ENCODE measurements at places on chromosomes 2 and 18.

- DNase-seq = no peak
Observed at GRCh38 chr2:86786001-86786536, 4.6 kb downstream of the CD8A start.

DNA sequence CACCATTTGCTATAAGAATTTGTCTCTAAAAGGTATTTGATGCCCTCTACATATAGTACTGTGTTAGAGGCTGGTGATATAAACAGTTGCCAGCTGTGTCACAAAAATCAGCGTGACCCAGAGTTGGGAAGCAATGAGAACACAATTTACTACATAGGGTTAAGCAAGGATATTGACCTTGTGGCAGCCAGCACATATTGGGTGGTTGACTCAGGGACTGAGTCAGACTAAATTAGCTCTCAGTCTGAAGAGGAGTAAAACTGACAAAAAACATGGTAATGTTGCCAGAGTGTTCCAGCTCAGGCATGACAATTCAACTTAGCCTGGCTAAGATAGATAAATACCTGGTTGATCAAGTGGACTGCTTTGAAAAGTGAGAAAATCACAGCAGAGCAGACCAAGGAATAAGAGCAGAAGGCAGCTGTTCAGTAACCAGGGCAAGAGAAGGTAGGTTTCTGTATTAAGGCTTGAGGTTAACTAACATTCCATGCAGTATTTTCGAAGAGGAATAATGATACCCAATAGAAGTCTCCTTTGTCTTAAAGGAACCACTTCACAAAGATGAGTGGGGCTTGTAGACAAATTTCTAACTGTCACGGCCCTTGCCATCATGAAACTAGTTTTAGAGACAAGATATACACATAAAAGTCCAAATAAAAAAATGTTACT is 108.2 kb upstream of the ERBB4 start:
- DNase-seq = no peak

DNA sequence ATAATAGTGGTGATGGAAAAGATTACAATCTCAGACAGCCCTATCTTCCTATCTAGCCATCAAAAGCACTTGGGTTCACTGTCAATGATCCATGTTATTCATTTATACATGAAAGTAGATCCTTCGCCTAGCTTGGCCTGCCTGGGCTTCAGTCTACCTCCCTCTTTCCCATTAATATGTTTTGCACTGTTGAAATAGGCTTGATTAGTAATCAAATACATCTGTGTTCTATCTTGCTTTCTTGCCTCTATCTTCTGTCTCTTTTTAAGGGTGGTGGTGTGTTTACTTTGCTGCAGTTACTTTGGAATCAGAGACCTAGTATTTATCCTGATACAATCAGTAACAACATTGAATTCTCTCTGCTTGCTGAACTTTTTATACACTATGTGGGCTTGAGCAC is 521.2 kb downstream of the TNS1 start:
- DNase-seq = no peak

- DNase-seq = no peak
Observed at GRCh38 chr2:50754514-50754913, 277.4 kb downstream of the NRXN1 start.

- no peak for DNase-seq
Observed at GRCh38 chr2:73292906-73293533, 328 bp downstream of the EGR4 start.

DNA sequence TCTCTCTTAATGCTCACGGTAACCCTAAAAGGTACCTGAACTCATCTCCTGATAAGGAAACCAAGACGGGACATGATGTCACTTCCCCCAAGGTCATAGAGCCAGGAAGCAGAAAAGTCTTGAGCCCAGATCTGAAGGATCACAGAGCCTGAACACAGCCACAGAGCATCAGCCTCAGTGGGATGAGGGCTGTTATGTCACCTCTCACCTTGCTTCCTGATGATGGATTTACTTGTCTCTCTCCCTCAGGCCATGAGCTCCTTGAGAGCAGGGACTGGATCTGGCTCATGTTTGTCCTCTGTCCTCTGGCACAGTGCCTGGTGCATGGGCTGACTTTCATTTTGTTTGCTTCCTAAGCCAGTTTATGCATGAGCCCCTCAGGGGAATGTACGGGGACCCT is 54.2 kb downstream of the SERTAD2 start:
- no peak for DNase-seq

DNA sequence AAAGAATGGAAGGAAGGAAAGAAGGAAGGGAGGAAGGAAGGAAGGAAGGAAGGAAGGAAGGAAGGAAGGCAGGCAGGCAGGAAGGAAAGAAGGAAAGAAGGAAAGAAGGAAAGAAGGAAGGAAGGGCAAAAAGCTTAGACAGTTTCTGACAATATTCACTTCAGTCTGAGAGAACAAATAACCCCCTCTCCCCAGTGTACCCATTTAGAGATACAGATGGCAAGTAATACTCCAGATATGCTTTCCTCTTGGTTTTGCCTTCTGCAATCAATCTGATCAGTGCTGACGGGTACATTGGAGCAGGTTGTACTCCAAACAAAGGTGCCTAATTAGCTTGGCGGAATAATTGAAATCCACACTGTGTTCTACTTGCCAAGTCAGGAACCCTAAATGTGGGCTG is 534.6 kb upstream of the TMEFF2 start:
- DNase-seq = no peak

- no peak for DNase-seq
Observed at GRCh38 chr2:237422309-237422708, 8.3 kb upstream of the COL6A3 start.

GRCh38 chr2:48674933-48675332 is 57.3 kb downstream of the GTF2A1L start:
- no peak for DNase-seq

DNA sequence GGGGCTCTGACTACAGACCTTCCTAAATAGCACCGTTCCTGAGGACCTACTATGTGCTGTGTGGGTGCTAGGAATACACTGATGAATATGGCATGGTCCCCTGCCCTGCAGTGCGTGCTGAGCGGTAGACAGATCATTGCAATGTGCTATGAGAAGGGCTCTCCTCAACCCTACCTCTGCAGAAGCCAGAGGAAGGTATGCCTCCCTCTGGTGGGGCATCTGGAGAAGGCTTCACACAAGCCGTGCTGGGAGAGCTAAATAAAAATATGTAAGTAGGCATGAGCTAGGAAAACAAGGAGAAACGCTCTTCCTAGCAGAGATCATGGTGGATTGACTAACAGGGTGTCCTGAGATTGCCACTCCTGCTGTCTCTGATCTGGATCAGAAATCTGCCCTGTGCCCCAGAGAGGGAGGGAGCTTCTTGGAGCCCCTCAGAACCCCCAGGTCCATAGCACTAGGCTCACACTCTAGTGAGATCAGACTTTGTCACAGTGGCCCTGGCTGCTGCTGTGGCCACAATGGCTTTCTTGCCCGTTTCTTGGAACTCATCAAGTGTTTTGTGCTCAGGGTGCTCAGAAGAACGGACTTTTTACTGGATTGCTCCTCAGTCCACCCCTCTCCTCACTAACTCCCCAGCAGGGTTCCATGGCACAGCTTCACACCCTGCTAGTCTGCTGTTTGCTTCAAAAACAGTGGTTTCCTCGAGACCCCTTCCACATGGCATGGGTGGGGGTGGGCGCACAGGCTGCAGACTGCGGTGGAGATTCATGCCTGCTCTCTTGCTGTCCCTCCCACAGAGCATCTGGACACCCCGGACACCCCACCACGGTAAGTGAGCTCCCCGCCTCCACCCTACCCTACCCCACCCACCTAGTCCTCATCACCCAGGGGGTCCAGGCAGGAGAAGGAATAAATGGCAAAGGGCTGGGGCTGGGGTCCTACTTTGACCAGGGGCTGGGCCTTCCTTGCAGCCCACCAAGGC is 14.2 kb downstream of the SIGLEC15 start:
- no peak for DNase-seq

- no peak for DNase-seq
Observed at GRCh38 chr2:74554820-74555531, 456 bp downstream of the DOK1 start.

- DNase-seq = no peak
Observed at GRCh38 chr2:219469186-219469724, 29.4 kb upstream of the GMPPA start.

GRCh38 chr2:227033471-227034148 is 130.4 kb downstream of the COL4A4 start:
- DNase-seq = no peak

- no peak for DNase-seq
Observed at GRCh38 chr2:63064661-63065060, 14.0 kb downstream of the OTX1 start.

- DNase-seq = no peak
Observed at GRCh38 chr18:49055754-49056172, 105.0 kb upstream of the SMAD7 start.

- no peak for DNase-seq
Observed at GRCh38 chr18:78086931-78087330, 837.3 kb downstream of the GALR1 start.

DNA sequence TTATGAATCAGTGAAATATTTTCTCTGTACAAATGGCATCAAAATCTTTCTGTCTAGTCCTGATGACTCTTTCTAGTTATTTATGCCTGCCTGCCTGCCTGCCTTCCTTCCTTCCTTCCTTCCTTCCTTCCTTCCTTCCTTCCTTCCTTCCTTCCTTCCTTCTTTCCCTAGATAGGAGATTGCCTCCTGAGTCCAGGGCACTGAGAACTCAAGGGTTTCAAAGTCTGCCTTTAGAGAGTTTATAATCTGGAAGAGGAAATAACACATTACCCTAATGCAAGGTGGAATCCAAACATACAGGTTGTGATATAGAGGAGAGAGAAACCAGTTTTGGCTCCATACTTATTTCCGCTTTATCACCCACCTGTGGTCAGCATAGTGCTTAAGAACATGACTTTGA is 98.1 kb upstream of the SERPINE2 start:
- DNase-seq = no peak

- no peak for DNase-seq
Observed at GRCh38 chr2:135052997-135053474, 944 bp downstream of the RAB3GAP1 start.

DNA sequence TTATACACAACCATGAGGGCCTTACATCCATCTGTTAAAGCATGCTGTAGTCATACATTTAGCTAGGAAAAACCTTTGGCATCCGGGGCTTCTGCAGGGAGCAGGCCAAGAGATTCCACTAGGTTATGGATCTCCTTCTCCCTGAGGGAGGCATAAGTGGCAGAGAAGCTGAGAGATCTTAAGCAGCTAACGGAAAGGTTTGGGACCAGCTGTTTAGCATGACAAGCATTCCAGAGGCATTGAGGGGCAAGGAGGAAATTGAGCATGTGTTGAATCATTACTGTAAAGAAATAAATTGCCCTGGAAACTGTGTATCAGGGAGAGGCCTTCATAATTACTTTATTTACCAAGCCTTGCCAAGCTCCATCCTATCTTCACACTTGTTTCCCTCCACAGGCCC is 643.1 kb downstream of the CNTNAP5 start:
- no peak for DNase-seq

- DNase-seq = no peak
Observed at GRCh38 chr2:233973786-233974185, 56.6 kb downstream of the TRPM8 start.

GRCh38 chr2:30372826-30373225 is 74.2 kb upstream of the LCLAT1 start:
- DNase-seq = no peak

DNA sequence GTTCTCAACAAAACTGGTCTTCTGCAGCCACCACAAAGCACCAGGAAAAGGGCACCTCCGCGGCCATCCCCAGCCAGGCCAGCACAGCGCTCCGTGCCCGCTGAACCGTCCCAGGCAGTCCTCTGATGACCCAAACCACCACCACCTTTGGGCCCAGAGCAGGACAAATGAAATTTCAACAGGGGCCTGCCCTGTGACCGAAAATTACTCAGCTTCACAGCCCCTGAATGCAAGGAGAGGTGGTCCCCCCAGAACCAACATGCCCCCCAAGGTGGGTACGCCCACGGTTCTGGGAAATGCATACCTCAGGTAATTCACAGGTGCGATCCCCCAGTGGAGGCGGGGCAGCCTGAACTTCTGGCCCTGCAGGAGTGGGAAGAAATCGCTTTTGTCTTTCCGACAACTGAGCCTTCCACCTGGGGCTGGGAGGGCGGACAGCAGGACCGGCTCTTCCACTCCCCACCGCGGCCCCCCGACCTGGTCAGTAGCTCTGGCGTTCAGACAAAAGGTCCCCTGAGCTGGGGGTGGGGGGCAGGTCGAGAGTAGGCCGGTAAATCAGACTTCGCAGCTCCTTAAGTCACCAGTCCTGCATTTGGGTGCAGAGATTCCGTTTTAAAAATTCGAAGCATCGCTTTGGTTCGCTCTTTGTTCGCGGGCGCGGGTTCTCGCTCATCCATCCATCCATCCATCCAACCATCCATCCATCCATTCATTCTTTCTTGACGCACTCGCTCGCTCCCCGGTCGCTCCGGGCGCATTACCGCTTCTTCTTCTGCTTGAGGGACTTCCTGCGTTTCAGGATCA is 1.4 kb downstream of the ARL4C start:
- no peak for DNase-seq

DNA sequence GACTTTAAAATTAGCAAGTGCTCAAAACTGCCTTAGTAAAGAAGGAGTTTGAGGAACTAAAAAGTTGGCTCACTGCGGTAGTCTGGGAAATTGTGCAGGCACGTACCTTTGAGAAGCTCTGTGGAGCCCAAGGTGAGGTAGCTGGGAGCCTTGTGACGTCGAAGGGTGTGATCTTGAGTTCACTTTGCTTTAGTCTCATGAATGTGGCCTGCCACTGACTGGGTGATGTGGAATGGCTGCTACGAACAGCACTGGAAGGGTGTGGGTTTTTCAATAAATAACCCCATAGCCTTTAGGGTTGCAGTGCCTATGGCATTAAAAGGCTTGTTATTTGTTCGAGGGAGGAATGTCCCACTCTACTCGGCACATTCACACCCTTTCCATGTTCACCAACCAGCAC is 312.3 kb downstream of the PRKCE start:
- no peak for DNase-seq

DNA sequence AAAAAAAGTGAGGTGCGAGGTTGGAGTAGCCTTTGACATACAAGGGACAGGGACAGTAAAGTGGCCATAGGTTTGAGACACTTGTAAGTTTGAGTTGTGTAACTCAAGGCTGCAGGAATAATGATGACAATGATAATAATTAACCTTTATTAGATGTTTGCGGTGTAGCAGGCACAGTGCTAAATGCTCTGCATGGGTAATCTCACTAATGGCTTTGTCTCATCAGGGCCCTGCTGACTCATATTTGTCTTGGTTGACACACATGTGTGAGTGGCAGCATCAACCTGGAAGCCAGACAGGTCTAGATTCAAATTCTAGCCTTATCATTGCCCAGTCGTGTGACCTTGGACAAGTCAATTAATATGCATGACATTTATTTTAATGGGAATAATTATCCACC is 126.2 kb downstream of the FSHR start:
- DNase-seq = no peak
